HCEC 1CT (cell line): ENCODE measurements at places on chromosomes 11 and 22.
A peak's percentile ranks its signal among the peaks of the same experiment; 100 is the strongest.

GRCh38 chr22:17733466-17733865 is 40.8 kb downstream of the BID start:
- DNase-seq = no peak

- DNase-seq = peak; percentile 80
These were observed 18.0 kb upstream of the EIF3D start for GRCh38 chr22:36546932-36547331.

- peak; percentile 35 for DNase-seq
These were observed 881.3 kb downstream of the KCNA4 start for GRCh38 chr11:29135504-29135903.

- no peak for DNase-seq
These were observed 990.2 kb downstream of the BRD1 start for GRCh38 chr22:48837341-48837935.

DNA sequence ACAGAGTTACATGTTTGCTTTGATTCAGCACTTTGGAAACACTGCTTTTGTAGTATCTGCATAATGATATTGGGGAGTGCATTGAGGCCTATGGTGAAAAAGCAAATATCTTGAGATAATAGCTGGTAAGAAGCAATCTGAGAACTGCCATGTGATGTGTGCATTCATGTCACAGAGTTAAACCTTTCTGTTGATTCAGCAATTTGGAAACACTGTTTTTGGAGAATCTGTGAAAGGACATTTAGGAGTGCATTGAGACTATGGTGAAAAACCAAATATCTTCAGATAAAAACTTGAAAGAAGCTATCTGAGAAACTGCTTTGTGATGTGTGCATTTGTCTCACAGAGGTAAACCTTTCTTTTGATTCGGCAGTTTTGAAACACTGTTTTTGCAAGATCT is 346.8 kb downstream of the OR4C45 start:
- no peak for DNase-seq

DNA sequence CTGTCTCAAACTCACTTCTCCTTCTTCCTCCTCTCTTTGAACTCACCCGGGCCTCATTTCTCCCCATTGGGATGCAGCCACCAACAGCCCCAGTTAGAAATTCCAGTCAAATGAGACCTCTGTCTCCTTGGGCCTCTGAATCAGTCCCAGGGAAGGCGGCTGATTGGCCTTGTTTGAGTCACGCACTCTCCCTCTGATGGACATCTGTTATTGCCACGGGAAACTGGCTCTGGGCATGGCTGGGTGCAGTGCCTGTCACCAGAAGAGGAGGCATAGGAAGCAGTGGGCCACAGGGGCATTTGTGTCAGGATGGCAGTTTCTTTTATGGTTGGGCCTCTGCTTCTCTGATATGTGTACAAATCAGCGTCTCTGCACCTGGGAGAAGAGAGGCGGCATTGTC is 9.6 kb upstream of the WNT11 start:
- peak; percentile 58 for DNase-seq

GRCh38 chr11:12636871-12637410 is 37.3 kb upstream of the TEAD1 start:
- no peak for DNase-seq

DNA sequence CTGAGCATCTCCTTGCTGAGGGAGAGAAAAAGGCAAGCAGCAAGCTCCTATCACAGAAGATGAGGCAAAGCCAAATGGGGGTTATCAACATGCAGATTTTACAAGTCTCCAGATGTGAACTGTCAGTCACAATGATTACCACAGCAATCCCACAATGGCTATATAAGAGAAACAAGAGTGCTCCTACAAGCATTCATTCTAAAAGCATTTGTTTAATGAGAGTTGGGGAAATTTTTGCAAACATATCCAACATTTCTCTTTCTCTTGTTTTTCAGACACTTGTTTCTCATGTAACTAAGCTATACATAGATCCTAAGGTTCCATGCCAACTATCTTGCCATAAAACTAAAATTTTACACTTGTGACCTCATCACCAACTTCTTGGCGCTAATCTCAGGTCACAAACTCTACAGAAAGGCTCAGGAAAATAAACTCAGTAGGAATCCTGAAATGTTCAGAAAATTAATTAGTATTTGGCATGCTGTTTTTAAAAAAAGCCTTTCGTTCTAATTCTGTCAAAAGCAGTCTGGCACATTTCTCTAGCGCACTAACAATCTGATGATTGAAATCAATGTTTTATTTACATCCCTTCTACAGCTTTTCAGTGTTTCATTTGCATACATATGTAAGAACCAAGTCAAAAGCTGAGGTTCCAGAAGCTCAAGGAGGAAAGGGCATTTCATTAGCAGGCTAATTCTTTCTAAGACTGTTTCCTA is 199.5 kb downstream of the TTC28 start:
- DNase-seq = no peak

DNA sequence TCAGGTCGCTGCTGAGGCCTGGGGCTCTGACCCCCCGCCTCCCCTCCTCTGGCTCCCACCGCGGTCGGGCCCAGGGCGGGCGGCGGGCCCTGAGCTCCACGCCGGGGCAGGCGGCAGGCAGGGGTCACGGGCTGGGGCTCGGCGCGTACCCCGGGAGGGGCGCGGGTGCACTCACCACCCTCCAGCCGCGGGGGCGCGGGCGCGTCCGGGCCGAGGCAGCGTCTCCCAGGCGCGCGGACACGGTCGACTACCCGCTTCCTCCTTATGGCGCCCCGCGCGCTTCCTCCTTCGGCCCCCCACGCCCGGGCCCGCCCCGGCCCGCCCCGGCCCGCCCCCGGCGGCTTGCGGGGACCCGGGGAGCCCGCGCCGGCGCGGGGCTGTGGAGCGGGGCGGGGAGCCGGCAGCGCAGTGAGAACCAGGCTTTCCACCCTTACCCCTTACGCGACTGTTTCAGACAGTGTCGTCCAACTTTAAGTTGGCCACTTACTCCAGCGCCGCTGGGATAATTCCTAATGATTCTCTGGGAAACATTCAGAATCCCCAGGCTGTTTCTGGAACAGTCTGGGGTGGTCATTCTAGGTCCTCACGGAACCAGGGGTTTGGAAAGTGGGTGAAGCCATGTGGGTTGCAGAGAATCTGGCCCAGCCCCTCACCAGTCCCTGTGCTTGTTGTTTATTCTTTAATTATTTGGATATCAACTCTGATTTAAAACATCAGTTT is at the start of gene BID:
Gene BID (minus strand): TSS at position 264 of the 720 bp plus-strand sequence. CDS start 24,353 bp downstream, outside the sequence.
- DNase-seq = peak; percentile 4

- no peak for DNase-seq
These were observed 98.1 kb downstream of the ZBTB16 start for GRCh38 chr11:114157476-114158050.

GRCh38 chr11:127017482-127017881 is 16.9 kb upstream of the KIRREL3 start:
- DNase-seq = peak; percentile 79

DNA sequence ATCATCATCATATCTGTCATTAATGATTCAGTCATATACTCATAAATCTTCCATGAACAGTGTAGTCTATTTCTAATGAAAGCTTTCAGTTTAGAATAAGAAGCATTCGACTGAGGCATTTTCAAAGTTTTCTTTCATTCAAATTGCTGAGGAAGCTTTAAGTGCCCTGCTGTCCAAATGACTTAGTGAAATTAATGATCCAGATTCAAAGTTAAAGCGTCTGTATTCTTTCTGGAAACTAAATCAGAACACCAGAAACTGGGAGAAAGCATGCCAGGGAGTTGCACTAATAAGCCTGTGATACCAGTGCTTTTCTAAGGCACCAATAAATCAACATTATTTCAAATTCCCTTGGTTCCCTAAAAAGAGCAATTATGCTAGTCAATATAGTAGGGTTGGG is 367.8 kb upstream of the ANO5 start:
- no peak for DNase-seq

GRCh38 chr11:130580891-130581492 is 132.5 kb downstream of the ADAMTS15 start:
- no peak for DNase-seq

- DNase-seq = no peak
These were observed 538.4 kb downstream of the TBC1D22A start for GRCh38 chr22:47300698-47301405.
